Caki2 (cell line): ENCODE measurements at places on chromosomes 5 and 9. TPM values are rescaled to one million over a fixed set of nuclear protein-coding genes. Genes with fewer than 3 reads are reported as not detected.

The SPATA31A7 gene
- not detected in 2 replicates for total RNA-seq

The C5orf52 gene
- total RNA-seq, result not detected in 2 replicates

The ARSK gene
- total RNA-seq, result 1.9 and 9.3 TPM in 2 replicates

The SPINK13 gene
- total RNA-seq, result 0.14 and 1.3 TPM in 2 replicates

The FAXDC2 gene
- total RNA-seq, result 0.26 and 4.2 TPM in 2 replicates

The SLC34A3 gene
- total RNA-seq, result not detected in 2 replicates

The DELE1 gene
- total RNA-seq, result 32.0 and 42.4 TPM in 2 replicates

The GABRA1 gene
- not detected in 2 replicates for total RNA-seq

The PCDH1 gene
- total RNA-seq, result 27.3 and 41.1 TPM in 2 replicates

The BASP1 gene
- total RNA-seq, result 12.6 and 25.6 TPM in 2 replicates

The ERGIC1 gene
- 76.3 and 84.8 TPM in 2 replicates for total RNA-seq

The SLC31A2 gene
- total RNA-seq, result 1.4 and 4.7 TPM in 2 replicates

The NFIB gene
- total RNA-seq, result 15.4 and 16.4 TPM in 2 replicates

The CCL27 gene
- total RNA-seq, result 1.3 TPM in 1 of 2 replicates, not detected in the other

The MLANA gene
- not detected in 2 replicates for total RNA-seq

The KCNIP1 gene
- total RNA-seq, result not detected in 2 replicates

The CARTPT gene
- total RNA-seq, result not detected in 2 replicates

The PCDHGA12 gene
- not detected in 2 replicates for total RNA-seq

The SEMA6A gene
- total RNA-seq, result 0.32 and 2.2 TPM in 2 replicates

The RNF208 gene
- not detected in 2 replicates for total RNA-seq

The PCDHGA6 gene
- total RNA-seq, result 1.6 TPM in 1 of 2 replicates, not detected in the other

The SPATA31C1 gene
- not detected in 2 replicates for total RNA-seq

The CCNJL gene
- total RNA-seq, result 4.6 and 5.1 TPM in 2 replicates

The WNK2 gene
- 0.14 TPM in 1 of 2 replicates, not detected in the other for total RNA-seq

The IFNA2 gene
- not detected in 2 replicates for total RNA-seq

The FAM78A gene
- total RNA-seq, result 0.17 TPM in 1 of 2 replicates, not detected in the other

The ZFP2 gene
- 5.5 TPM in 1 of 2 replicates, not detected in the other for total RNA-seq

The TGFBI gene
- total RNA-seq, result 298 and 340 TPM in 2 replicates

The ORM2 gene
- total RNA-seq, result not detected in 2 replicates
